Non-pigmented ciliary epithelial cell (primary cell): ENCODE measurements at places on chromosomes 11 and 22.

- DNase-seq = no peak
These were observed 13.6 kb upstream of the MPPED1 start for GRCh38 chr22:43398246-43398645.

DNA sequence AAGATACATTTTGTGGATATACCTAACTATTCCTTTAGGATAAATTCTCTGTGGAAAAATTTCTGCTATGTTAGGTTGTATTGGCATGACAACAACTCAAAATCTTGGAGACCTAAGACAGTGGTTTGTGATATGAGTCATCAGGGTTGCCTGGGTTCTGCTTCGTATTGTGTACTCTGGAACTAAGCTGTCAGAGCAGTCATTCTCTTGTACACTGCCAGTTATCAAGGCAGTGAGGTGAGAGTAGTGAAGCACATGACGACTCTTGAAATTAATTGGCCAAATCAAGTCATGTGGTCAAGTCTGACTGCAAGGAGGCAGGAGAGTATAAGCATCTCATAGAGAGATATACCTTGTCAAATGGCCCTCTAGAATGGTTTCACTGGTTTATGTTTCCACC, 104.4 kb downstream of the FANCF start:
- DNase-seq = peak; percentile 68

DNA sequence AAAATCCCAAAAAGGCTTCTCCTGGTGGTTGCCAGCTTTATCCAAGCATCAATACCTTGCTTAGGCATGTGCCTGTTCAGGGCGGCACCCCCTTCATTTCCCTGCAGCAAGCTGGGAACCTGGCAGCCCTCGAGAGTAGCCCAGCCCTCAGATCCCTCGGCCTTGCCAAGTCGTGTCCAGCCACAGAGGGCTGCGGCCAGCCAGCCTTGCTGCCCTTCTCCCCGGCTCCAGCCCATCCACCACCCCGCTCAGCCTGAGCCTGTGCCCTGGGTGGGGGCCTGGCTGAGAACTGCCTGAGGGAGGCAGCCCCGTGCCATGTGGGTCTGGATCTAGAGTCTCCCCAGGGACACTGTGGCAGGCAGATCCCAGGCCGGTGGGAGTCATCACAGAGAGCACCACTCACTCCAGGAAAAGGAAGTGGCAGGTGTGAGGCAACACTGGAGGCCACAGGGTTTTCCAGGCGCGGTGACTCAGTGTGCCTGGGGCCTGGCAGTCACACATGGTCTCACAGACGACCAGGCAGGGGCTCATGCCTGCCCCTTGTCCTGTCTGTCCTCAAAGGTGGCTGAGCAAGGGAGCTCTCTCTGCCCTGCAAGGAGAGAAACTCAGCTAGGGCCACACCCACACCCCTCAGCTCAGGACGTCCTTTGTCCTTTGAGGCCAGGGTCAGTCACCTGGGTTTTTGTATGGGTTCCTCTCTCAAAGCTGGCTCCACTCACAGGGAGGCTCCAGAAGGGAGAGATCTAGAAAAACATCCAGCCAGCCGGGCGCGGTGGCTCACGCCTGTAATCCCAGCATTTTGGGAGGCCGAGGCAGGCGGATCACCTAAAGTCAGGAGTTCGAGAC, 12.2 kb upstream of the CDC42BPG start:
- DNase-seq = no peak

- DNase-seq = no peak
These were observed 546.5 kb upstream of the ANO5 start for GRCh38 chr11:21646351-21646750.

DNA sequence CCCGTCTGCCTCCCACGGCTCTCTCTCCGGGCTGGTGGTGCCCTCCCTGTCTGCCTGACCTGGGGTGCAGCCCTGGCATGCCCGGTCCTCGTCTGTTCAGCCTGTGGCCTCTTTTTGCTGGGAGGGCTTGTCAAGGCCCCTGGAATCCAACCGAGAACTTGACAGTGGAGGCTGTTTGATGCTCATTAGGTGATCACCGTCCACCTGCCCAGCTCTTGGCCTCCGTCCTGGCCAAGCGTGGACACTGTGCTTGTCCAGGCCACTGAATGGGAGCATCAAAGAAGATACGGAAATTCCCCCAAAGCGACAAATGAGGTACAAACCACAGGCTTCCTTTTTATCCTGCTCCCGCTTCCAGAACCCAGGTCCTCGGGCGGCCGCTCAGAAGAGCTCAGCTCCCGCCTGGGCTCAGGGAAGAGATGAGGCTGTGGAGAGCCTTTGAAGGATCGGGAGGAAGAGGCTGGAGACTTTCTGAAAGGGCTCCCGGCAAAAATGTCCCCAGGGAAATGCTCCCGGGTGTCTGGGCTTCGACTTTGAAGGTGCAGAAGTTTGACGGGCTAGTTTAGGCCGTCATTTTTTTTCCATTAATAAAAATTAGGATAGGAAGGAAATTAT, 1273.9 kb downstream of the BRD1 start:
- no peak for DNase-seq
